Activated CD4-positive, alpha-beta T cell treated with anti-CD3 and anti-CD28 coated beads, Interleukin-2, amount 10 ng/mL, durations not matched to agents 7 days and 5 days (primary cell): ENCODE measurements at places on chromosomes 1 and 21.
A peak's percentile ranks its signal among the peaks of the same experiment; 100 is the strongest.

GRCh38 chr1:156664046-156664766, 13.0 kb downstream of the NES start:
- no peak for DNase-seq

- DNase-seq: no peak
These were observed 181.2 kb upstream of the PKN2 start for GRCh38 chr1:88502886-88503285.

DNA sequence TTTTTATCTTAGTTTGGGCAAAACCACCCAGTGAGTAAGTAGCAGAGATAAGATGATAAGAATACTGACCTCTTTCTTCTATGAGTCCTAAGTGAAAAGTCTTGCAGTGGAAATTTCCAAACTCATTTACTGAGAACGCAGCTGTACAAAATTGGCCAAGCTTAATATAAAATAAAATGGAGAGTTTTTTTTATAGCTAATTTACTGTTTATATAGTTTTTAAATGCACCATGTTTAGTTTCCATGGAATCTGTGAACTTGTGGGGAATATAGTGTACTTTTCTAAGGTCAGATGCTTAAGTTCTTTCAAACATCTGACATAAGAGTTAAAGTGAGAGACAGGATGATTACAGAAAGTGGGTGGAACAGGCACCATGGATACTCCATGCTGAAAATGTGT, 833.5 kb downstream of the ADGRL2 start:
- no peak for DNase-seq

DNA sequence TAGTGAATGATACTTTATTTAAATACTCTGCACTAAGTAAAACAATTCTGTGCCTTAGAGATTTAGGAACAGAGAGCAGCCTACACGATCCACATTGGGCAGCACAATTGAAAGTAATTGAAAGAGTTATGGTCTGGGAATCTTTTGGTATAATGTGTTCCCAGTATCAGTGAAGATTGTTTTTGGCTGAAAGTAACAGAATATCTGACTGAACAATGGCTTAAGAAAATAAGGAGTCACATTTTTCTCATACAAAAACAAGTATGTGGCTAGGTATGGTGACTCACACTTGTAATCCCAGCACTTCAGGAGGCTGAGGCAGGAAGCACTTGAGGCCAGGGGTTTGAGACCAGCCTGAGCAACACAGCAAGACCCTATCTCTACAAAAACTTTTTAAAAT, 306.2 kb downstream of the NFIA start:
- DNase-seq: no peak

DNA sequence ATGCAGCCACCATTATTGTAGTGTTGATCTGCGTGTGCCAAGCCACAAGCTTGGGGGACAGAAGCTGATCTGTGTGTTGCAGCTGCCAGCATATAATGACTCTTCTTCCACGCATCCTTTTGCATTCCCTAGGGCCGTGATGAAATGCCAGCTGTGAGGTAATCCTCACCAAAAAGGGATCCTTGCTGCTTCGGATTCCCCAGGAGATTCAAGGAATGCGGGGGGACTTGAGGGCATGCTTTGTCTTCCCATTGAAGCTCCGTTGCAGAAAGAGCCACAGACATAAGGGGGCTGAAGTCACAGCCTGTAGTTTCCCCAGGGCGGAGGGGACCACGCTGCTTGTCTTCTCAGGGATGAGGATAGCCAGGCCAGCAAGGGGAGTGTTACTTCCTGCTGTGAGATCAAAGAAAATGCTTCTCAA, 281.6 kb upstream of the FMN2 start:
- DNase-seq: no peak

DNA sequence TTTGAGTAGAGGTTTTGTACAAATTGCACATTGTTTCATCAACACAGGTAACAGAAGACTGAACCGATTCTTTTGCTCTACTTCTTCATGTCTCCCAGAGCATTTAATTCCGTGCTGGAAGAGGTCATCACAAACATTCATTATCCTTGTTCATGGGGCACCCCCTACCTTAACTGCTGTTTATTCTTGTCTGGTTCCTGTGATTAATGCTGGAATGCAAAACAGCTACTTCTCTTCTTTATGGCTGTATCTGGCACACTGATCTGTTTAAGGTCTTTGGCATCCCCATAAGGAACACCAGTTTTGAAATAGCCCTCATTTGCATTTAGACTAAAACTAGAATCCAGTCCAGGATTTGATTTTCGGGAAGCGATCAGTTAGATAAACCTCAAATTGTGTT, 42.2 kb downstream of the NTNG1 start:
- no peak for DNase-seq

- no peak for DNase-seq
These were observed 618 bp downstream of the SH3BGR start for GRCh38 chr21:39452207-39452969.

DNA sequence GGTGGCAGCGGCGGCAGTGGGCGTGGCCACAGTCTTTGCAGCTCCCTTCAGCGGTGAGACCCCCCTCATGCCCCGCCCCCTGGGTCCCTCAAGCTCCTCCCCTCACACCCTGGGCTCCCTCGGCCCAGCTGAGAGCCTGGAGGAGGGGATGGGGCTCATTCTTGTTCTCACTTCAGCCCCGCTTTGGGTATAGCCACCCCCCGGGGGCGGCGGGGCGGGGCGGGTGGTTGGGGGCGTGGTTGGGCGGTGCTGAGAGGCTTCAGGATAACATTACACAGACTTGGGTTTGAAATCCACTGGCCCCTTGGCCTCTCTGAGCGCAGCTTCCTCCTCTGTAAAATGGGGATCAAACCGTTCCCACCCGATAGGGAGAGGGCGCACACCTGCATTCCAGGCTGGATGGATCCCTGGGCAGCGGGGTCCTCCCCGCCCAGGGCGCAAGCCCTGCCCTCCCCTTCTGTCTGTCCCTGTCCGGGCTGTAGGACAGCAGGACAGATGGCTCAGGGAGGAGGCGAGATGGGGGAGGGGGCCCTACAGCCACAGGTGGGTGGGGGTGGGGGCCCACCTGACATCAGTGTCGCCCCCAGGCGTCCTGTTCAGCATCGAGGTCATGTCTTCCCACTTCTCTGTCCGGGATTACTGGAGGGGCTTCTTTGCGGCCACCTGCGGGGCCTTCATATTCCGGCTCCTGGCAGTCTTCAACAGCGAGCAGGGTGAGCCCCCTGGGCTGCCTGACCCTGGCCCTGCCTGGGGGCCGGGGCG, 5.1 kb downstream of the CLCNKA start:
- DNase-seq: peak; percentile 33

GRCh38 chr1:156303241-156303640, 4.1 kb upstream of the VHLL start:
- DNase-seq: no peak

GRCh38 chr1:92085727-92086126, 5.6 kb downstream of the BTBD8 start:
- no peak for DNase-seq

GRCh38 chr1:76257823-76258222, 183.3 kb downstream of the ST6GALNAC3 start:
- DNase-seq: no peak

- peak; percentile 12 for DNase-seq
These were observed 108.7 kb downstream of the TSEN15 start for GRCh38 chr1:184160236-184160635.

- DNase-seq: no peak
These were observed 253.6 kb upstream of the IRF2BP2 start for GRCh38 chr1:234863551-234863971.

GRCh38 chr21:42448686-42449085, 45.0 kb downstream of the UBASH3A start:
- no peak for DNase-seq

DNA sequence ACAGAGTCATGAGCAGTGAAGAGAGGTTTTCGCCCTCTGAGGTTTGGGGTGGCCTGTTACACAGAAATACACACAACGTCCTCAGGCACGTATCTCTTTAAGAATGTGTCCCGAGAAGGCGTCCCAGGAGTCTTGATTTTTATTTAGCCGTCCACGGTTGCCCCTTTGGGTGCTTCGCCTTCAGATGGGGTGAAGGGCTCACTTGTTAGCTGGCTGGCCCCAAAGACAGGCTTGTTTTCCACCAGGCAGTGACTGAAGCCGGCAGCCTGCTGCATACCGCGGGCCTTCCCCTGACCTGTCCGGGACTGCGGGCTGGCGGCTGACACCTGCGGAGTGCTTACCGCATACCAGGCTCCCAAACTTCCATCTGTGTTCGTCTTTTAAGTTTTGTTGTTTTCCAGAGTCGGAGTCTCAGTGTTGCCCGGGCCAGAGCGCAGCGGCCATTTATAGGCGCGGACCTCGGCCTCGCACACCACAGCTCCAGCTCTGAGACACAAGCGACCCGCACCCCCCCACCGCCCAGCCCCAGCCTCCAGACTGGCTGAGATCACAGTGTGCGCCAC, 1.6 kb upstream of the ADARB1 start:
- DNase-seq: no peak

DNA sequence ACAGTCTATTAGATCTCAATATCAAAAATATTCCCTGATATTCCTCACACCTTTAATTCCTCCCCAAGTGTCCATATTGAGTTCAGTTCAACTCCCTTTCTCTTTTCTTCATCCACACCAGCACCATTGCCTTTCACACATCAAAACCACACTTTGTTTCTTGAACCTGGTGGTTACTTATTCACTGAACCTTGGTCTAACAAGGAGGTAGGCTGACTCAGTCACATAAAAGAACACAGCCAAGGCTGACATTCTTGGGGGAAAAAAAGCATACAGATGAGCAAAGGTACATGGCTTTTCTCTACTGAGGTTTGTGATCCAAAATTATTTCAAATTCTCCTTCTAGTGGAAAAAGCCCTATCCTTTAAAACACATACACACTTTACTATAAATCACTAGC, 131.7 kb upstream of the USH2A start:
- DNase-seq: no peak
